DMS79 (cell line): ENCODE measurements at places on chromosomes 1 and 21.

- DNase-seq = no peak
Measured at GRCh38 chr1:12130466-12131130, 36.2 kb upstream of the TNFRSF1B start.

- peak; percentile 38 for DNase-seq
Measured at GRCh38 chr1:52552236-52552504, 722 bp downstream of the TUT4 start.

GRCh38 chr21:39874759-39875158, 7.5 kb downstream of the PCP4 start:
- peak; percentile 75 for DNase-seq

- DNase-seq = peak; percentile 88
Measured at GRCh38 chr1:227915564-227916553, 31.9 kb downstream of the WNT9A start.

- no peak for DNase-seq
Measured at GRCh38 chr1:192973988-192974387, 85.2 kb downstream of the UCHL5 start.

DNA sequence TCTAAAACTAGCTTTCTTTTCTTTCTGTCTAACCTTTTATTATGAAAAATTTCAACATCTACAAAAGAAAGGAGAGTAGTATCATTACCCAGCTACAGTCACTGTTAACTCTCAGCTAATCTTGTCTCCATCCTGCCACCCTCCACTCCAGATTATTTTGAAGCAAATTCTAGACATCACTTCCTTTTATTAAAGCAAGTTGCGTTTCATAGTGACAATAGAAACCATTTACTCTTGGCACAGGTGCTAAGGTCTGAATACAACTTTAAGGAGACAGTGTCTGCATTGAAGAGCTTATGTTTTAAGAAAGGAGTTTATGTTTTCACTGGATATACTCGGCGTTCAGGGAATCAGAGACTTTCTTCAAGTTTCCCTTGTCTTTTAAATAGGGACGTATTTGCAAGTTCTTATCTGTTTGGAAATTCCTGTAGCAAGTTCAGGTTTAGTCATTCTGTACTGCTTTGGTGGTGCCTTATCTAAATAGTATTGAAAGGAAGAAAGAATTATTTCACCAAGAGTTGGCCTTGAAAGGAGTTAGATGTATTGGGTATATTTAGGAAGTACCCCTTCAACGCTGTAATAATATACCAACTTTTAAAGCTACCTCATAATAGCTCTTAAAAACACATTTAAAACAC, 42.7 kb downstream of the ITSN1 start:
- DNase-seq = no peak

DNA sequence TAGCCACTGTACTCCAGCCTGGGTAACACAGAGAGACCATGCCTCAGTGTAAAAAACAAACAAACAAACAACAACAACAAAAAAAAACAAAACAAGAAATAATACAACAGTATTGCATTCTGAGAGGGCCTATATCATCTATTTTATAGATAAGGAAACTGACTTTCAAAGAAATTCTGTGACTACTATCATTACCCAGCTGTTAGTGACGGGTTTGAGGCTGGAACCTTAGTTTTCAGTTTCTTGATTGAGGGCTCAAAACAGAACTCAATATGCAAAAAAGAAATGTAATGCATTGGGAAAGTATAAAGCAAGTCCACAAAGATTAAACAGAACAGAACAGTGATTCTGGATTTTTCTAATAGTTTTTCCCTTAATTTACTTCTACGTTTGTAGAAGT, 149.4 kb downstream of the NFIA start:
- DNase-seq = no peak

GRCh38 chr21:41037212-41037611, 130.7 kb upstream of the BACE2 start:
- no peak for DNase-seq

- DNase-seq = no peak
Measured at GRCh38 chr1:23617084-23617521, 57.8 kb upstream of the ID3 start.

- DNase-seq = no peak
Measured at GRCh38 chr1:174044418-174045222, 22.5 kb upstream of the RC3H1 start.

- DNase-seq = no peak
Measured at GRCh38 chr1:8910914-8911313, 32.4 kb upstream of the ENO1 start.

DNA sequence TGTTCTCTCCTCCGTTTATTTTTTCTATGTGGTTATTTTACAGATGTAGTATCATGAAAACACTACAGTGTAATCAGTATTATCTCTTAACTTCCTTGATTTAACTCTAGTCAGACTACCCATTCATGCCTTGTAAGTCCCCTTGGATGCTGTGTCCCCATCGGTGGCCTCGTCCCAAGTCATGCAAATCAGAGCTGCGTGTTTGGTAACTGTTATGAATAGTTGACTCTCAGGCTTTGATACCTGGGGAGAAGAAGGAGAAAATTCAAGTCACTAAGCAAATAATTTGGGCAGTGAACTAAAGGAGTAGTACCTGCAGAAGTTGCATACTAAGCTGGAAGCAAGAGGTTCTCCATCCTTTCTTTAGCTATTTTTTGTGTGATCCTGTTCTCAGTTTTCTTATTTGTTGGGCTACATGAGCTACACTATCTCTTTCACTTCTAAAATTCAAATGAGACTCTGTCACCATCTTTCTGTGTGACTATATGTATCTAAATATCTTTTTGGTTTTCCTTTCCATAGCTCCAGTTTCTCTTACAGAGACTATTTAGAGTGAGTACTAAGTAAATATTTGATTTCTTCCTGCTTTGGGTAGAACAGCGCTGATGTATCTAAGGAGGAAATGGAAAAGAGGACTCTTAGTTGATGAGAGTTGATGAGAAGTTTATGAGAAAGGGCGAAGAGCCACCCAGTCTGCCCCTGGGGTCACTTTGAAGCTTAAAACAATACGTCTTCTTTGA, 50.9 kb downstream of the VANGL2 start:
- DNase-seq = no peak

- DNase-seq = peak; percentile 9
Measured at GRCh38 chr1:23751050-23751814, 8.0 kb downstream of the ELOA start.

GRCh38 chr1:153306303-153307220, 6.2 kb downstream of the PGLYRP3 start:
- DNase-seq = no peak

GRCh38 chr1:92927870-92928269, 33.4 kb downstream of the DIPK1A start:
- no peak for DNase-seq

- peak; percentile 35 for DNase-seq
Measured at GRCh38 chr1:149962039-149962647, 25.5 kb upstream of the MTMR11 start.

GRCh38 chr1:8040586-8040985, 14.5 kb upstream of the ERRFI1 start:
- DNase-seq = peak; percentile 72

DNA sequence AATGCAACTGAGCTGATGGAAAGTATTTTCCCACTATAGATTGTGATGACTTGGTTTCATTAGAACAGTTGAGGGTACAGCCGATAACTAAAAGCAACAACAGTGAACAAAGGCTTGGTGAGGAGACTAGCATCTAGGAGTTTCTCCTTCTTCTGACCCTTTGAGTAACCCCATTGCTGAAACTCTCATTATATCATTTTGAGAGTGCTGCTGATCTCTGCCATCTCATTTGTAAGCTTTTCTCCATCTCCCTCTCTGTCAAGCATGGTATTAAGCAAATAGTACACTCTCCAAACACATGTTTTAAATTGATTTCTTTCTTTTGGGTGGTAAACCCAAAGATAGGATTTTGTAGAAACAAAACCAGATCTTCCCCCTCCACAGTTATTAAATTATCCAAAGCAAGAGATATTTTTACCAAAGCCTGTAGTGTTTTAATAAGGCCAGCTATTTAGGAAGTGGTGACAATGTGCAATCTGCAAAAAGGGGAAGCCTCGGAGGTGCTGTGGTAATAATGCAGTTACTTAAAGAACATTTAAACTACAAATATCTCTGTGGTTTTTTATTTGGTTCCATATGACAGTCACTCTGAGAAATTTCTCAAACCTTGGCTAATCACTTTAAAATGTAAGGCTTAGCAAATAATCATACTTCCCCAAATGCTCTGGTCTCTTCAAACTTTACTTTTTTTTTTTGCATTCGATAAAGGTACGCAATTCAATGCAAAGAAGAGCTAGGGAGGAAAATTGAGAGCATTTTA, 287.5 kb downstream of the HLX start:
- DNase-seq = no peak

DNA sequence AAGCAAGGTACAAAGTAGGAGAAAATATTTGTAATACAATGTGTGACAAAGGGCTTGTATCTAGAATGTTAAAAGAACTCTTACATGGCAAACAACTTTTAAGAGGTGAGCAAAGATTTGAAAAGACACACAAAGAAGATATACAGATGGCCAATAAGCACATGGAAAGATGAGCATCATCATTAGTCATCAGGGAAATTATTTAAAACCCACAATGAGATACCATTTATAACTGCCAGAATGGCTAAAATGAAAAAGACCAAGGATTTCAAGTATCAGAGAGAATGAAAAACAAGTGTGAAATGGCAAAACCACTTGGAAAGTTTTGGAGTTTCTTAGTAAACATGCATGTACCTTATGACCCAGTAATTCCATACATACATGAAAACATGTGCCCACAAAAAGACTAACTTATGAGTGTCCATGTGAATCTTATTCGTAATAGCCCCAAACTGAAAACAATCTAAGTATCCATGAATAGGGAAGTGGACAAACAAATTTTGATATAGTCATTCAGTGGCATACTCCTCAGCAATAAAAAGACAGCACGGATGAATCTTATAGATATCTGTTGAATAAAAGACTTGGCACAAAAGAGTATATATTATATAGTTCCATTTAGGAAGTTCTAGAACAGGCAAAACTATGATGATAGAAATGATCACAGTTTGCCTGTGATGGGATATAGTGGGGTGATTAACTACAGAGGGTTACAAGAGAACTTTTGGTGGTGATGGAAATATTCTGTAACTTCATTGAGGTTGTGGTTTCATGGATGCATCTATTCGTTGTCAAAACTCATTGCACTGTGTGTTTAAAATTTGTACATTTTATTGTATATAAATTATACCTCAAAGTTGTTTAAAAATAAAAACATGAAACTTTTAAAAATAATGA, 82.0 kb downstream of the DISP1 start:
- no peak for DNase-seq

- no peak for DNase-seq
Measured at GRCh38 chr1:239363930-239364329, 22.4 kb upstream of the CHRM3 start.

GRCh38 chr1:46458190-46458589, 31.4 kb upstream of the DMBX1 start:
- no peak for DNase-seq
